ENCODE measurements at places on chromosomes 16 and 17.

DNA sequence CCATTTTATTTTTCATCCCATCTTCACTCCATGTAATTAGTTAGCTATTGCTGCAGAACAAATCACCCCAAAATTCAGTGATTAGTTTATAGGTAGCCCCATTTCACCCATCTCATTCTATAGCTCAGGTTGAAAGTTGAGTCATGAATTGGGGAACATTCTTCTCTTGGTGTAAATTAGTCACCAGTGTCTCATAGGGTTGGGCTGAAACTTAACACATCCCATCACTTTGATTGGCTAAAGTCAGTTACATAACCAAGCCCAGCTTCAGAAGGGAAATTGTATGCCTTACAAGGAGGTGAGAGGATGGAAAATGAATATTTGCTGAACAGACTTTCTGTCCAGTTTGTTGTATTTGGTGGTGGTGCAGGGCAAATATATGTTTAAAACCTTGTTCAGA is 477.5 kb downstream of the WWOX start:
- no peaks in the 10 kb centered on the region for H3K36me3 ChIP-seq
- H3K4me3 ChIP-seq, result no peak overlapping the region
- DNase-seq, result no peak
- H3K27me3 ChIP-seq, result no peaks in the 10 kb centered on the region

DNA sequence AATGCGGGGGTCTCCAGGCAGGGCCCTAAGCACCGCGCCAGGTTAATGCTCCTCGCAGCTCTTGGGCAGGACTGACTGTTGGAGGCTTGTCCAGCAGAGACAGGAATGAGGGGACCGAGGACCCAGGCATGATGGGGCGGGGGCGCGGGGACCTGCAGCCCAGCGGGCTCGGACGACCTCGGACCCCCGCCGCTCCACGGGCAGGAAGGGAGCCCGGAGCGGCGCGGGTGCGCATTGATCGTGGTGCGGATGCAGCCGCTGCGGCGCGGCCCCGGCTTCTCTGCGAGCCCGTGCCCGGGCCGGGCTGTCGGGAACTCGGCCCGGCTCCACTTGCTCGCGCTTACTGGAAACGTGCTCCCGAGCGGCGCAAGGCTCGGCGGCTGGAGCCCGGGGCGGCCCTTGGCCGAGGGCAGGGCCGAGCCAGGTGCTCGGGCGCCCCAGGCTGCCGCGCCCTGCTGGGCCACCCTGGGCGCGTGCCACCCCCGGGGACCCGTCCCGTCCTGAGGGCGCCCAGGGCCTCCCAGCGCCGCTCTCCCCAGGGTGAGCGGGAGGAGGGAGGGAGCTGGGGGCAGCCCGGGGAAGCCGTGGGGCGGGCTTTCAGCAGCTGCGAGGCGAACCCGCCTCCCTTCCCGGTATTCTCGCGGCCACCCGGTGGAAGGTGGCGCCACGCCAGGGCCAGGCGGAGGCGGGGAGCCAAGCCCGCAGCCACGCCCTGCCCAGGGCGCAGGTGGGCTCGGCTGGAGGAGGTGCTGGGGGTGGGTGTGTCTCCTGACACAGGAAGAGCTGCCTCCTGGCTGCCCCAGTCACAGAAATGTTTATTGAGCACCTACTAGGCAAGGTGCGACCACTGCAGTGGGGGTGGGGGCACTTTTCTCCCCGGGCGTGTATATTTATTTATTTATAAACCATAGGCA is 45.9 kb downstream of the SOCS3 start:
- H3K27me3 ChIP-seq, result peaks cover 20% of the 10 kb centered on the region
- peaks cover 1% of the 10 kb centered on the region for H3K36me3 ChIP-seq
- peak; percentile 82 for DNase-seq
- H3K4me3 ChIP-seq, result peak overlapping the region; percentile 73
- peaks cover 18% of the 10 kb centered on the region for H3K4me1 ChIP-seq
- H3K27ac ChIP-seq, result peak overlapping the region; percentile 60

DNA sequence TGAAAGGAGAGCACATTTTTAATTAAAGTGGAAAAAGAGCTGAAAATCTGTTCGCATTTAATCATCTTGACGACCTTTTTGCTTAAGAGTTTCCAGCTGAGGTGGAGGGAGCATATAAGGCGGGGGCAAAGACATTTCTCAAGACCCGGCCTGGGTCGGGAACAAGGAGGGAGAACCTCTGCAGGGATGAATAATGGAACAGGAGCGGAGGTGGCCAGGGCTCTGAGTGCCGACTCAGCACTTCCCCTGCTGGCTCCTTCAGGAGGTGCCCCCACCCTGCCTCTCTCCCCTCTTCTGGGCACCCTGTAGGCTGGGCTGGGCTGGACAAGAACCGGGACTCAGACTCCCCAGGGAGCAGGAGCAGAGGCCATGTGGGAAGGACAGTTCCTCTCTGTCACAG is 7.9 kb upstream of the NGFR start:
- H3K27me3 ChIP-seq, result peaks cover 55% of the 10 kb centered on the region
- no peak for DNase-seq
- no peak overlapping the region for H3K27ac ChIP-seq
- peaks cover 3% of the 10 kb centered on the region for H3K4me1 ChIP-seq
- no peaks in the 10 kb centered on the region for H3K36me3 ChIP-seq

- peak; percentile 41 for DNase-seq
- H3K4me3 ChIP-seq, result peak overlapping the region; percentile 65
- H3K4me1 ChIP-seq, result peaks cover 5% of the 10 kb centered on the region
- peaks cover 45% of the 10 kb centered on the region for H3K27me3 ChIP-seq
- no peak overlapping the region for H3K27ac ChIP-seq
- H3K36me3 ChIP-seq, result peaks cover 2% of the 10 kb centered on the region
These were observed 74.6 kb downstream of the CMC2 start for GRCh38 chr16:80931801-80932707.

GRCh38 chr16:9256196-9256595 is 164.8 kb downstream of the HAPSTR1 start:
- H3K4me1 ChIP-seq, result peaks cover 1% of the 10 kb centered on the region
- DNase-seq, result peak; percentile 41
- no peak overlapping the region for H3K4me3 ChIP-seq
- no peak overlapping the region for H3K27ac ChIP-seq
- H3K36me3 ChIP-seq, result no peaks in the 10 kb centered on the region

GRCh38 chr17:35875072-35875799 is 4.9 kb downstream of the CCL5 start:
- H3K4me3 ChIP-seq, result peak overlapping the region; percentile 48
- H3K27me3 ChIP-seq, result no peaks in the 10 kb centered on the region
- peak overlapping the region; percentile 93 for H3K27ac ChIP-seq
- peaks cover 64% of the 10 kb centered on the region for H3K4me1 ChIP-seq

DNA sequence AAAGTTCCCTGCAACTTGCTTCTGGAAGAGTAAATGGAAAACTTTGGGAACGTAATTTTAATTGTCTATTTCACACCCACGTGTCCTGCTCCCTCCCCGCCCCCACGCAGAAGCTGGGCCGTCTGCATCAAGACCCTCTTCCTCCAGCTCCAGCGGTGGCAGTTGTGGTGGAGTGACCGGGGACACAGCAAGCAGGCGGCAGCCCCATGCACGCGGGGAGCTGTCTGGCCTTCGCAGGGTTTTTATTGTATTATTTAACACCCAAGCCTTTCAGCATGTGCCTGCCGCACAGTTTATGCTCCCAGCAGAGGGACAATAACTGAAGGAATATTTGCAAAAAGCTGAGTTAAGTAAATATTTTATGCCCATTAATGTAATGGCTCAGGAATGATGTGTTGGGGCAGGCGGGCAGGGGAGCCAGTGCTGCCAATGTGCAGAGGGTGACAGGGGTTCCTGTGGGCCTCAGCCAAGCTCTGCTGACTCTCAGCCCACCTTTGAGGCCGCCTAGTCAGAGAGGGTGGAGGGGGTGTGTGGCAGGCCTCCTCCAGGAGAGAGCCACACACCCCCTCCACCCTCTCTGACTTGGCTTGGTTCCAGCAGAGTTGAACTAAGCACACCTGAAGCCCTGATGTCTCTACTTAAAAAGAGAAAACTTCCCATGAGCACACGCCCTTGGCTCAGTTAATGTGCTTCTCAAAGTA is 32.4 kb upstream of the ENPP7 start:
- DNase-seq, result no peak
- H3K27ac ChIP-seq, result no peak overlapping the region
- no peaks in the 10 kb centered on the region for H3K36me3 ChIP-seq
- H3K27me3 ChIP-seq, result peaks cover 10% of the 10 kb centered on the region
- peaks cover 2% of the 10 kb centered on the region for H3K4me1 ChIP-seq
- no peak overlapping the region for H3K4me3 ChIP-seq

- H3K27ac ChIP-seq, result no peak overlapping the region
- H3K27me3 ChIP-seq, result peaks cover 71% of the 10 kb centered on the region
- H3K36me3 ChIP-seq, result no peaks in the 10 kb centered on the region
- H3K4me1 ChIP-seq, result peaks cover 12% of the 10 kb centered on the region
- H3K4me3 ChIP-seq, result no peak overlapping the region
- DNase-seq, result peak; percentile 34
These were observed 4.0 kb downstream of the SRCIN1 start for GRCh38 chr17:38601539-38602351.

DNA sequence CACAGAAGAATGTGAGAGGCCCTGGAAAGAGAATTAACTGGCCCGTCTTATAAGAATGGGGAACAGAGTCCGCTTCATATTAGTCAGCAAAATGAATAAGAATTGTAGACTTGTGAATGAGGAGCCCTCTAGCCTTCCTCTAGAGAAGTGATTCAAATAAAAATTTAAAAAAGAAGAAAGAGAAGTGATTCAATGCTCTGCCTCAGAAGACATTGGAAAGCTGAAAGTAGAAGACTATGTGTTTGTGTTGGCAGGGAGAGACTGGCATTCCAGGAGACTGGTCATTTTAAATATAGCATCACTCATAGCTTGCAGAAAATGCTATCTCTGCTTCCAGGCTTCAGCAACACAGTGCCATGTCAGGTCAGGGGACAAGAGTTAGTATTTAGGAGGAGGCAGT is 190.6 kb upstream of the HS3ST3A1 start:
- H3K36me3 ChIP-seq, result no peaks in the 10 kb centered on the region
- no peak for DNase-seq
- H3K4me1 ChIP-seq, result no peaks in the 10 kb centered on the region
- no peak overlapping the region for H3K27ac ChIP-seq
- H3K27me3 ChIP-seq, result no peaks in the 10 kb centered on the region

DNA sequence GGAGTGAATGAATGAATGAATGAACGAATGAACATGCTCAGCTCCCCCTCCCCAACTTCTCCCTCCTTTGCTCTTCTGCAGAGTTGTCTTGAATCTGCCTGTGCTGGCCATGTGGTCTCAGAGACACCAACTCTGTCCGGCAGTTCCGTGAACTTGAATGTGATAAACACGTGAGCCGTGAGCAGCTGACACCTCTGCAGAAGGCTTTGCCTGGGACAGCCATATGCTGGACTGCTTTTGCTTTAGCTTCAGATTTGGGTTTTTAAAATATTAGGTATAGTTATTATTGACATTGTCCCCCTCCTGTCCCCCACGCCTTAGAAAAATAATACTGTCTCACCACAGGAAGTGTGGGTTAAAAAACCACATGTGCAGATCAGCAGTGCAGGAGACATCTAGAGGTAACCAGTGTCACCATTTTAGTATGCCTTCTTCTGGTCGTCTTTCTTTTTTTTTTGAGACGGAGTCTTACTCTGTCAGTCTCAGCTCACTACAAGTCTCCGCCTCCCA is 83.8 kb downstream of the ABCC1 start:
- H3K27ac ChIP-seq, result peak overlapping the region; percentile 47
- peak overlapping the region; percentile 22 for H3K4me3 ChIP-seq
- peaks cover 21% of the 10 kb centered on the region for H3K4me1 ChIP-seq
- peaks cover 20% of the 10 kb centered on the region for H3K36me3 ChIP-seq
- no peaks in the 10 kb centered on the region for H3K27me3 ChIP-seq

DNA sequence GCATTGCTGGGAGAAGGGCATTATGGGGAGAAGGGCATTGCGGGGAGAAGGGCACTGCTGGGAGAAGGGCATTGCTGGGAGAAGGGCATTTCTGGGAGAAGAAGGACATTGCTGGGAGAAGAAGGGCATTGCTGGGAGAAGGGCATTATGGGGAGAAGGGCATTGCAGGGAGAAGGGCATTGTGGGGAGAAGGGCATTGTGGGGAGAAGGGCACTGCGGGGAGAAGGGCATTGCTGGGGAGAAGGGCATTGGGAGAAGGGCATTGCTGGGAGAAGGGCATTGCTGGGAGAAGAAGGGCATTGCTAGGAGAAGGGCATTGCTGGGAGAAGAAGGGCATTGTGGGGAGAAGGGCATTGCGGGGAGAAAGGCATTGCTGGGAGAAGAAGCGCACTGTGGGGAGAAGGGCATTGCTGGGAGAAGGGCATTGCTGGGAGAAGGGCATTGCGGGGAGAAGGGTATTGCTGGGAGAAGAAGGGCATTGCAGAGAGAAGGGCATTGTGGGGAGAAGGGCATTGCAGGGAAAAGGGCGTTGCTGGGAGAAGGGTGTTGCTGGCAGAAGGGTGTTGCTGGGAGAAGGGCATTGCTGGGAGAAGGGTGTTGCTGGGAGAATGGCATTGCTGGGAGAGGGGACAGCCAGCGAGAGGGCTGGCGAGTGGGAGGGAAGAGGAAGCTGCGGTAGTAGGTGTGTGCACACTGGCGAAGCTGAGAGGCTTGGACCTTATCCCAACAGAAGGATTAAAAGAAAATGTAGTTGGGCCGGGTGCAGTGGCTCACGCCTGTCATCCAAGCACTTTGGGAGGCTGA is 4.6 kb upstream of the PYDC1 start:
- H3K4me1 ChIP-seq, result no peaks in the 10 kb centered on the region
- no peak for DNase-seq
- H3K4me3 ChIP-seq, result no peak overlapping the region
- H3K36me3 ChIP-seq, result no peaks in the 10 kb centered on the region
- peaks cover 36% of the 10 kb centered on the region for H3K27me3 ChIP-seq

DNA sequence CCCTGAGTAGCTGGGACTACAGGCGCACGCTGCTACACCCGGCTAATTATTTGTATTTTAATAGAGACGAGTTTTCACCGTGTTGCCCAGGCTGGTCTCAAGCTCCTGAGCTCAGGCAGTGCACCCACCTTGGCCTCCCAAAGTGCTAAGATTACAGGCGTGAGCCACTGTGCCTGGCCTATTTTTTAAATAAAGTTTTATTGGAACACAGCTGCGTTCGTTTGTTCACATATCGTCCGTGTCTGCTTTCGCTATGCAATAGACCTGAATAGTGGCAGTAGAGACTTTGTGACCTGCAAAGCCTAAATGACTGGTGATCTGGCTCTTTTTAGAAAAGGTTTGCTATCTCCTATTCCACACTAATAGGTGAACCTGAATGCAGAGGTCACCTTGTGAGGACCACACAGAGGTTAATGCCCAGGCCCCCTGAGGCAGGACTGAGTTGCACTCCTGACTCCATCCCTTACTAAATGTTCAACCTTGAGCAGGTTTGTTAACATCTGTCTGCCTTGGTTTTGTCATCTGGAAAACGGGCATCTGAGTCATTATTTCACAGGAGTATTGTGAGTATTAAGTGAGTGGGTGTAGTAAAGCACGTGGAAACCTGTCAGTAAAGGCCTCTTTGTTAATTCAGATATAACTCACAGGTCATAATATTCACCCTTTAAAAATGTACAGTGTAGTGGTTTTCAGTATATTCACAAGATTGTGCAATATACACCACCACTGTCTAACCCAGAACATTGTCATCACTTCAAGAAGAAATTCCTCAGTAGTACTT is 157.5 kb upstream of the CACNG5 start:
- no peak for DNase-seq
- H3K36me3 ChIP-seq, result peaks cover 22% of the 10 kb centered on the region
- H3K27ac ChIP-seq, result no peak overlapping the region
- no peaks in the 10 kb centered on the region for H3K27me3 ChIP-seq
- H3K4me3 ChIP-seq, result no peak overlapping the region

GRCh38 chr16:77869997-77870813 is 81.8 kb downstream of the VAT1L start:
- peaks cover 8% of the 10 kb centered on the region for H3K27me3 ChIP-seq
- H3K36me3 ChIP-seq, result no peaks in the 10 kb centered on the region
- H3K4me1 ChIP-seq, result peaks cover 10% of the 10 kb centered on the region

- H3K4me1 ChIP-seq, result peaks cover 6% of the 10 kb centered on the region
- peaks cover 57% of the 10 kb centered on the region for H3K27me3 ChIP-seq
- H3K36me3 ChIP-seq, result peaks cover 2% of the 10 kb centered on the region
These were observed at the start of gene TOX3 for GRCh38 chr16:52547004-52547833. Gene TOX3, minus strand, starts transcription at chr16:52547143. Its CDS starts 420 bp downstream, at chr16:52546723.

- H3K36me3 ChIP-seq, result no peaks in the 10 kb centered on the region
- no peak for DNase-seq
- H3K27me3 ChIP-seq, result no peaks in the 10 kb centered on the region
- H3K4me3 ChIP-seq, result no peak overlapping the region
These were observed 4.7 kb upstream of the EIF1 start for GRCh38 chr17:41684035-41684434.
